Upper lobe of left lung (tissue), 6 donors: ENCODE measurements at places on chromosomes 2 and 18. TPM values are rescaled to one million over a fixed set of nuclear protein-coding genes. Genes with fewer than 3 reads are reported as not detected.

The SNORC gene
- total RNA-seq: 1.5 TPM

DNA sequence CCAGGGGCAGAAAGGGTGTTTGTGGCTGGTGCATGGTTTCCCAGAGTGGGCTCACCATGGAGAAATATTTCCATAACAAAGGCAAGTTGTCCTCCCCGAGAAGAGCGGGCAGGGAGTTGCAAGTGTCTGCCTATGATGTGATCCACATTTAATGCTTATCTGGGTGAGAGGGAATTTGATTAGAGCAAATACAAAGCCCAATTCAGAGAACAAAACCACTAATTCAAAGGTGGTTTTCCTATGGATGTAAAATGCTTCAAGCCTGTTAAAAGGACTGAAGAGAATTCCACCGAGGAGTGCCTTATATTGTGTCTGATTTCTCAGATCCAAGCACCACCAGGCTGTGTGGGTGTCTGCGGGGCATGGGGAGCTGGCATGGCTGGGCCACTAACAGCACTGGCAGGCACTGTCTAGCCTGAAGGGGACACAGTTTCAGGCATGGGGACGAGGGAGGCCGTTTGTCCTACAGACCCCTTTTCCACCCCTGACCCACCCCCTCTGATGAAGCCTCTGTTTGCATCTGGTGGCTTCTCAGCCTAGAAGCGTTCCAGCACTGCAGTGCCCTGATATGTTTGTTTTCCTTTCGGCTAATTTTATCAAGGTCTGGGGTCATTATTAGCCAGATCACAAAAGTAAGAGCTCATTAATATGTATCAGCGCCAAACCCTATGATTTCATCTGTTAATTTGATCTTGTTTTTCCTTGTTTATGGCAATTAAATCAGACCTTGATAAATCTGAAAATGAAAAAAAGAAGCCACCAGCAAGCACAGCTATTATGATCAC lies 357.3 kb downstream of the HRH4 start:
- H3K4me1 ChIP-seq: no peaks in the 10 kb centered on the region
- peak; percentile 28 for DNase-seq
- H3K36me3 ChIP-seq: no peaks in the 10 kb centered on the region
- H3K27ac ChIP-seq: no peak overlapping the region
- no peaks in the 10 kb centered on the region for H3K27me3 ChIP-seq

The PROKR1 gene
- not detected for total RNA-seq

DNA sequence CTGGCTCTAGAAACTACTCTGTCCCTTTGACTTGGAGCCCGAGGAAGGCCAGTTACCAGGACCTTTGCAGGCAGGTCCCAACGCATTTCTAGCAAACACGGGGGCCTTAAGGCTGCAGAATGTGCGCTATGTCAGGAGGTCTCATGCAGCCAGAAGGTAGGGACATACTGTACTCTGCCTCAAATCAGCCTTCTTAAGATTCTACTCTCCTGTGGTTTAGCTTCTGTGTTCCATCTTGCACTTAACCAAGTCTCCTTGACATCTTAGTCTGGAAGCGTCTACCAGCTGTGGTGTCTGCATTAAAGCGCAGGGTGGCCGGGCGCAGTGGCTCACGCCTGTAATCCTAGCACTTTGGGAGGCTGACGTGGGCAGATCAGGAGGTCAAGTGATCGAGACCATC lies 65.5 kb downstream of the STEAP3 start:
- H3K36me3 ChIP-seq: no peaks in the 10 kb centered on the region
- H3K4me3 ChIP-seq: no peak overlapping the region
- peaks cover 2% of the 10 kb centered on the region for H3K4me1 ChIP-seq
- H3K27ac ChIP-seq: no peak overlapping the region

- H3K4me3 ChIP-seq: no peak overlapping the region
- peaks cover 16% of the 10 kb centered on the region for H3K4me1 ChIP-seq
- H3K36me3 ChIP-seq: no peaks in the 10 kb centered on the region
- no peaks in the 10 kb centered on the region for H3K27me3 ChIP-seq
These were observed 79.4 kb upstream of the AGAP1 start for GRCh38 chr2:235414422-235414821.

GRCh38 chr18:23350188-23350587 lies 102.9 kb upstream of the RIOK3 start:
- H3K4me3 ChIP-seq: no peak overlapping the region
- H3K27me3 ChIP-seq: no peaks in the 10 kb centered on the region
- H3K27ac ChIP-seq: no peak overlapping the region
- H3K36me3 ChIP-seq: no peaks in the 10 kb centered on the region
- no peaks in the 10 kb centered on the region for H3K4me1 ChIP-seq

DNA sequence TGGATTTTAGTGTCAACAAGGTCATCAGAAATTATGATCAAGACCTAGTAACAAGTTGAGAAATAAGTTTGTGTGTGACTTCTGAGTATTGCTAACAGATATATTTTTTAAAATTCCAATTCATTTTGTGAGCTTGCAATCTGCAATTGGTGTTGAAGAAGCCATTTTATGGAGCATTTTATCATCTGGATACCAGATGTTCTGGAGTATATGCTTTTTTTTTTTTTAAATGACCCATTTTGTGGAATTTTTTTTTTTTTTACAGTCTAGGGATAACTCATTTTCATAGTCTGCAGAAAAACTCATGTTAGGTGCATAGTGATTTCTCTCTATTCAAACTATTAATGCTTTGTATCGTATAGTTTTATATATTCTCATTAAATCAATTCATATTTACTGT lies 12.6 kb downstream of the QPCT start:
- H3K36me3 ChIP-seq: no peaks in the 10 kb centered on the region
- no peak overlapping the region for H3K4me3 ChIP-seq
- H3K4me1 ChIP-seq: no peaks in the 10 kb centered on the region
- H3K27ac ChIP-seq: no peak overlapping the region

GRCh38 chr2:150716186-150716585 lies 228.7 kb upstream of the RND3 start:
- H3K4me3 ChIP-seq: no peak overlapping the region
- H3K4me1 ChIP-seq: no peaks in the 10 kb centered on the region

The SLC1A4 gene
- 5.2 TPM for total RNA-seq

GRCh38 chr2:162720559-162721271 lies 117.9 kb downstream of the KCNH7 start:
- no peaks in the 10 kb centered on the region for H3K4me1 ChIP-seq
- H3K27ac ChIP-seq: no peak overlapping the region
- DNase-seq: no peak

GRCh38 chr2:65767946-65768345 lies 335.5 kb upstream of the SPRED2 start:
- no peak overlapping the region for H3K4me3 ChIP-seq
- DNase-seq: no peak
- no peak overlapping the region for H3K27ac ChIP-seq
- no peaks in the 10 kb centered on the region for H3K27me3 ChIP-seq
- H3K36me3 ChIP-seq: no peaks in the 10 kb centered on the region

The COLEC11 gene
- 0.89 TPM for total RNA-seq

DNA sequence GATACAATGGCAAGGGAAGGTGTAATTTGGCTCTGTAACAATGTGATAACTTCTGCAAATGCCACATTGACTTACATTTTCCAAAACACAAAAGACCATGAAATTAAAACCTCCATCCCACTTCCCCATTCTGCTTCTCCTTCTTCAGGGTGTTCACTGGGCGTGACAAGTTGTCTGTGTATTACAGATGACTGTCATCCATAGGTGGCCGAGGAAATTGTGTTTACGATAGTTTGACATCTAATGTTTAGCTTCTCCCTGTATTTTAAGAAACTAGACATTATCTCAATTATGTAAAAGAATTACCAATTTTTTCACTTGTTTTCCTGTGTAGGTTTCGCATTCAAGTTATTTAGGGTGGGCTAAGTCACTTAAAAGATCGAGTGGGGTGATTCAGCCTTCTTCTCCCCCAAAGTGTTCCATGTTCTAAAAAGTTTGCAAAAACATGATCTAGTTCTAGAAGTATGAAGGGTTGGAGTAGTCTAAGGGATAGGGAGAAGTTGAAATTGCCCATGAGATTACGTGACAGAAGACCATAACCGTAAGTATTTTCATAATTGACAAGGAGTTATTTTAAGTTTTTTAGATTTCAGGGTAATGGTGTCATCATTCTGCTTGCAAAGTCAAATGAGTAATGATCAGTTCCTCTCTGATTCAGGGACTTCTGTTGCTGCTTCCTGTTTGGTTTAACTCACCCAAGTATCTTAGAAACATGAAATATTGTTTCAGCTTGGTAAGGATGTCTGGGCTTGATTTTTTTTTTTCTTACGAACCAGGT lies 25.2 kb upstream of the CYTIP start:
- peak overlapping the region; percentile 80 for H3K27ac ChIP-seq
- no peak overlapping the region for H3K4me3 ChIP-seq
- DNase-seq: no peak
- H3K36me3 ChIP-seq: no peaks in the 10 kb centered on the region

- no peak overlapping the region for H3K27ac ChIP-seq
- H3K27me3 ChIP-seq: no peaks in the 10 kb centered on the region
- no peaks in the 10 kb centered on the region for H3K4me1 ChIP-seq
- no peak for DNase-seq
- no peaks in the 10 kb centered on the region for H3K36me3 ChIP-seq
These were observed 149.3 kb upstream of the HNRNPA3 start for GRCh38 chr2:177063331-177063730.

The IL37 gene
- not detected for total RNA-seq

DNA sequence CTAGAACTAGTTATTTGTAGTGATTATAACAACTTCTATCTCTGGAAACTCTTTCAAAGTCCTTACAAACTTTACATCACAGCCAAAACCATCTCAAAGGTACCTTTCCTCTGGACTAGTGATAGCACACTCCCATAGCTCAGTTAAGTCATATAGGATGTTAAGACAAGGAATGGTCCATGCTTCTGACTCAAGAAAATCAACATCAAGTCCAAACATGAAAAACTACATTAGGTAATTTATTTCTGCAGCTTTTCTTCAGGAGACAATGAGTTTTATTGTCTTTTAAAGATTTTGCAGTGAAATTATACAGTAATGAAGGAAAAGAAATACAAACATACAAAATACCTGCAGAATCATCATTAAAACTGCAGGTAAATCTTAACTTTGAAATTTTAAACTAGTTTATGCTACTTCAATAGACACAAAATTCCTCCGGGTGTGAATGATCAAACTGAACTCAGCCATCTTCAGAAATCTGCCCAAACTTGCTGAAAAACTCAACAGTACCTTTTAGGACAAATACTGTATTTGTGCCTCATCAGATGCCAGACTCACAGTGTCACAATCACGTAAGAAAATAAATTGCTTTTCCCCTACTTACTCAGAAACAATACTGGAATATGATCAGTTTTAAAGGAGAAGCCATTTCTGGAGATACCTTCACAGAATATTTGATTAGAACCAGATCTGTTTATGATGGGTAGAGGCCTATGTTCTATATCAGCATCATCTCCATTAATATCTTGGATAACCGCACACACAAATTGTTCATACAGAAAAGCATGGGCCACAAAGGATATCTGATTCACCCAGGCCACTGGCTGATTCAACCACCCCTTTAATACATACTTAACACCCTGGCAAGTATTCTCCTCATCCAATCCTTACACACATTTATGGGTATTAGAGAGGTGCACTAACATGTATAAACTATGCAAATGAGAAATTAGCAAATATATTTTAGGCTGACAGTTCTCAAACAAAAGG lies 2.6 kb downstream of the TMEM131 start:
- no peaks in the 10 kb centered on the region for H3K27me3 ChIP-seq
- no peak overlapping the region for H3K4me3 ChIP-seq
- peaks cover 55% of the 10 kb centered on the region for H3K4me1 ChIP-seq
- no peaks in the 10 kb centered on the region for H3K36me3 ChIP-seq
- H3K27ac ChIP-seq: no peak overlapping the region

The HOXD12 gene
- total RNA-seq: not detected

- no peaks in the 10 kb centered on the region for H3K36me3 ChIP-seq
- H3K27me3 ChIP-seq: no peaks in the 10 kb centered on the region
- H3K27ac ChIP-seq: no peak overlapping the region
- no peaks in the 10 kb centered on the region for H3K4me1 ChIP-seq
These were observed 452.9 kb upstream of the SPRED2 start for GRCh38 chr2:65885266-65885665.

- no peaks in the 10 kb centered on the region for H3K27me3 ChIP-seq
- no peak overlapping the region for H3K4me3 ChIP-seq
- H3K27ac ChIP-seq: no peak overlapping the region
- H3K36me3 ChIP-seq: peaks cover 86% of the 10 kb centered on the region
- no peak for DNase-seq
These were observed 21.5 kb upstream of the GMCL1 start for GRCh38 chr2:69807821-69808540.
